Muscle of back (tissue), 13 donors: ENCODE measurements at places on chromosomes 1 and 21. TPM values are rescaled to one million over a fixed set of nuclear protein-coding genes. Genes with fewer than 3 reads are reported as not detected.
A peak's percentile ranks its signal among the peaks of the same experiment; 100 is the strongest.

Gene PCSK9
- 27.2 TPM for polyA plus RNA-seq

Gene CCDC185
- not detected for polyA plus RNA-seq

Gene RIIAD1
- not detected for polyA plus RNA-seq

Gene BMP8B
- polyA plus RNA-seq, result 1.7 TPM

DNA sequence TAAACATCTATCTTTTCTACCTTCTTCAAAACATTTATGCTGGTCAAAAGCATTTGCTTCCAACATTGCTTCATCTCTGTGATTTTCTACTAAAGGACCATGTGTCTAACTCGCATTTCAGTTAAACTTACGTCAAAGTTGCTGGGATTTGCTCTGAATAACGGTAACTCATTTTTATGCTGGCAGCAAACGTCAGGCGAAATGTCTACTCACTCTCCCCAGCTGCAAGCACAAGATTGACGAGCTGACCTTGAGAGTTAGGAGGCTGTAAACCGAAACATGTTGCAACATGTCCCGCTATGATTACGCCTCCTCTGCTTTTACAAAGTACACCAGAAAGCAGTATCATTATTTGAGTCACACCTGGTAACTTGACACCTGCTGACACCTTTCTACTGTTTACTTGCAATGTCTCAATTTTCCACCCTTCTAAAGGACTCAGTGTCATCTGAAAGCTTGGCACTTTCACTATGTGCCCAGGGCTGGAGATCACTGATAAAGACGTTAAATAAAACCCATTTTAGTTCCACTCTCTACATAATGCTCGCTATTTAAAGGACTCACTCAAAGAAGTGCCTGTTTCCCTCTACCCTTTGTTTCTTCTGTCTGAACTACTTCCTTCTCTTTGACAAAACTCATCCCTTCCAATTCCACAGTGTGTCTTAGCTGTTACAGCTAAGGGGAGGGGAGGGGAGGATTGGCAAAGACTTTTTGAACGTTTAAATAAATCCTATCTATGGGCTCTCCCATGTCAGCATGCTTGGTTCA is 111.9 kb downstream of the PTPN14 start:
- DNase-seq, result no peak

- peak; percentile 32 for DNase-seq
Observed at GRCh38 chr1:215890438-215890837, 323.3 kb downstream of the KCTD3 start.

DNA sequence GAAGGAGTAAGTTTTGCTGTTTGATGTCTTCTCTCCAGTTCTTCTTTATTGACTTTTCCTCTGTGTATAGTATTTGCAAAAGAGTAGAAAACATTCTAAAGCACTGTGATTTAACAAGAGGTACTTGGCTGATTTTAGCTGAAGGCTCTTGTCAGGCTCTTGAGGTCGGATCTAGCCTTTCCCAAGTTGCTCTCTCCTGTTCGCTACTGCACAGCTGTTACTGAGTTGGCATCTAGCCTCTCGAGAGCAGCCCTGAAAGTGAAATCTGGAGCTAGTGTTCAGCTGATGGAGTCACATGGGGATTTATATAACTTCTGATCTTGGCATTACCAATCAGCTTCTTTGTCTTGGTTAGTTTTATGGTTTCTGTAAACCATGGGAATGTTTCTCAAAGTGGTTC is 193.1 kb downstream of the RYR2 start:
- DNase-seq, result peak; percentile 49

DNA sequence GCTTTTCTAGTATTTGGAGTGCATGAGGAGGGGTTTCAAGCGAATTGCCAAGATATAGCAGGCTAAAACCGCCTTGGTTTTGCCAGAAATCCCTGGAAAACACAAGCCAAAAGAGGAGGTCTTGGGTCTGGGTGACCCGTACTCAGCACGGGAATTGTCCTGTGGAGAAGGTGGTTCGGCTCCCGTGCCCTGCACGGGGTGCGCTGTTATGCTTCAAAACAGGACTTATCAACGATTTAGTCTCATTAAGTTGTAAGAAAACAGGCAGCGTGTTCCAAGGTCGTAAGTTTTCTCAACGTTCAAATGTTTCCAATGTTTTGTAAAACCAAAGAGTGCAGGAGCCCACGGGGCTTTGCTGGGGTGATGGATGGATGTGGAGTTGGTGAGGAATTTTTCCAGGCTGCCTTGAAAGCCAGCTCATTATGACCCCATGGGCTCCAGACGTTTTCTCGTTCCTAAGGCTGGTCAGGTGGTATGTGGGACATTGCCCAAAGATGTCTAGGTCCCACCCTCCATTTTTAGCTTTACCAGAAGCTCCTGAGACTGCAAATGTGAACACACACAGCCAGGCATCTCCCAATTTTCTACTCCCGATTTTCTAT is 75.4 kb upstream of the CLDN14 start:
- no peak for DNase-seq

GRCh38 chr1:224447971-224448370 is 13.4 kb upstream of the WDR26 start:
- DNase-seq, result no peak
